ENCODE measurements at places on chromosomes 7 and 10. TPM values are rescaled to one million over a fixed set of nuclear protein-coding genes. Genes with fewer than 3 reads are reported as not detected.

NYAP1 gene
- 0.38 TPM for total RNA-seq

TUBB8 gene
- not detected for total RNA-seq

DNA sequence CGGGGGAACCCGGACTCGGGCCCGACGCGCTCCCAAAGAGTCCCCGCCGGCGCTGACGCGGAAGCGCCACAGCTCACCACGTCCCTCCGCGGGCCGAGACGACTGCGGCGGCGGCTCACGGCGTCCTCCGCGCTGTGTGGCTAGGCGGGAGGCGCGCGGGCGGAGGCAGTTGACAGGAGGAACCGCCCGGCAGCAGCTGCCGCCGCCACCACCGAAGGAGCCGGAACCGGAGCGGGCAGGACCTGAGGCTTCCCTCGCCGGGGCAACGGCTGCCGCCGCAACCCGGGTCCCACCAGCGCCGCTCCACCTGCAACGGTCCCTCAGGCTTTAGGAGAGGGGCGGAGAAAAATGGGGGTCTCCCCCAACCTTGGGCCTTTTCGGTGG lies 334 bp downstream of the ZNF800 start:
- H3K4me1 ChIP-seq = peaks cover 51% of the 10 kb centered on the region
- peak overlapping the region; percentile 62 for H3K4me3 ChIP-seq
- H3K27ac ChIP-seq = peak overlapping the region; percentile 90
- DNase-seq = peak; percentile 80

DNA sequence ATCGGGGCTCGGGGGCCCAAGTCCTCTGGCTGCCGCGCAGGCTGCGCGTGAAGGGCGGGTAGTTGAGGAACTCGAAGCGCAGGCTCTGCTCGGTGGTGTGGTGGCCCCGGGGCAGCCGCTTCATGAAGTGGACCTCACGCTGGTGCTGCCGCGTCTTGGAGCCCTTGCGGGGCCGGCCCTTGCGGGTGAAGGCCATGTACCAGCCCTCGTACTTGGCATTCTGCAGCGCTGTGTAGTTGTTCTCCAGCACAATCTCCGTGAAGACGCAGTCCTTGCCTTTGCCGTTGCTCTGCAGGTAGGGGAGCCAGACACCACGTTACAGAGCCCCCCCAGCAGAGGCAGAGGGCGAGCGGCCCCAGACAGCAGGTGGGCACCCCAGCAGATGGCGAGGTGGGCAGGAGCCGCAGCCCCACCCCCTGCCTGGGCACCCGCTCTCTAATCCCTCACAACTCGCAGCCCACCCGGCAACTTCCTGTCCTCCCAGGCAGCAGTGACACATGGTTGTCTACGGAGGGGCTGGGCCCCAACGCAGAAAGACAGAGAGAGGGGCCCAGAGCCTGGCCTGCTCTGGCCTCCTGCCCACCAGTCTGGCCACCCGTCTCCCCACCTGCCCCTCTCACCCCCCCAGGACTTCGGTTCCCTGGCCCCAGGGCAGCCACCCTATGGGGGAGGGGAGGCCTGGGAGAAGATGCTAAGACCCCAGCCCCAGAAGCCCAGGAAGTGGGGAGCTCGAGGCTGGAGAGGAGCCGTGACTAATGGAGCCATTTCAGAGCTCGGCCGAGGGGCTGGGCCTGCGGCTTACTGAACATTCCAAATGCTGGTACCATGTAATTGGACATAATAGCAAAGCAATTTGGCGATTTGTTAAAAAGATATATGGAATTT lies 5.3 kb downstream of the FGF8 start:
- peaks cover 14% of the 10 kb centered on the region for H3K4me1 ChIP-seq
- DNase-seq = no peak
- H3K4me3 ChIP-seq = no peak overlapping the region
- H3K27ac ChIP-seq = no peak overlapping the region

DNA sequence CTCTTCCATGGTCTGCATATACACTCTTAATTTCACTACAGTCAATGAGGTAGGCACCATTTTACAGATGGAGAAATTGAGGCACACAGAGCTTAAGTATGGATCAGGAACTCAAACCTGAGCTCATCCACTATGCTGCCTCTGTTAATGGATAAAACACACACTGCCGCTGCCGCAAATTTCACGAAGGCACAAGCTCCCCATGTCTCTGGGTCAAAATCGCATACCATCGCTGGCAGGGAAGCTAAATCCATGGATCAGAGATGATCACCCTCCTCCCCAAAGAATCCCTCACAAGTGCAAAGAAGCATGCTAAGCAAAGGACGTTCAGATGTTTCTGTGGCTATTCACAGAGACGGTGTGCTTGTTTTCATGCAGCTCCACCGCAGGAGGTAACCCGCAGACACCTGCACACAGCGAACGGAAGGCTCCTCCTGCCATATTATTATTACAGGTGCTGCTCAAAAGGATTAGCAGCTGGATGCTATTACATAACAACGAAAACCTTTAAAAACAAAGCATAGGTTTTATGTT lies 109.3 kb downstream of the UBE2H start:
- no peaks in the 10 kb centered on the region for H3K36me3 ChIP-seq
- no peak overlapping the region for H3K4me3 ChIP-seq
- H3K27ac ChIP-seq = no peak overlapping the region
- no peak for DNase-seq
- peaks cover 51% of the 10 kb centered on the region for H3K4me1 ChIP-seq

DNA sequence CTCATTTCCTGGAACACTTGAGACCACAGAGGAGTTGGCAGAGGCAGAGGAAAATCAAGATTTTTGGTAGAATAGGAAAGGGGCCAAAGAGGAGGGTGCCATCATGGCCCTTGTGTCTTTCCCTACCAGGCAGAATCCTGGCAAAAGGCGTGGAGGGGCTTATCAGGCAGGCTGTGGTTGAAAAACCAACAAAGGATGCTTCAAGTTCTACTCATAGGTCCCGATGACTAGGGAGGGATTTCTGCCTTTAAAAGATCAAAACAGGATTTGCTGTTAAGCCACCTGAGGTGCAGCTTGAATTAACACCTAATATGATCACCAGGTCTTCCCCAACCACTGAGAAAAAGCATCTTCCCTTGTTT lies 45.7 kb downstream of the BPGM start:
- H3K27ac ChIP-seq = no peak overlapping the region
- H3K27me3 ChIP-seq = no peaks in the 10 kb centered on the region
- H3K4me3 ChIP-seq = no peak overlapping the region
- H3K36me3 ChIP-seq = no peaks in the 10 kb centered on the region

DNA sequence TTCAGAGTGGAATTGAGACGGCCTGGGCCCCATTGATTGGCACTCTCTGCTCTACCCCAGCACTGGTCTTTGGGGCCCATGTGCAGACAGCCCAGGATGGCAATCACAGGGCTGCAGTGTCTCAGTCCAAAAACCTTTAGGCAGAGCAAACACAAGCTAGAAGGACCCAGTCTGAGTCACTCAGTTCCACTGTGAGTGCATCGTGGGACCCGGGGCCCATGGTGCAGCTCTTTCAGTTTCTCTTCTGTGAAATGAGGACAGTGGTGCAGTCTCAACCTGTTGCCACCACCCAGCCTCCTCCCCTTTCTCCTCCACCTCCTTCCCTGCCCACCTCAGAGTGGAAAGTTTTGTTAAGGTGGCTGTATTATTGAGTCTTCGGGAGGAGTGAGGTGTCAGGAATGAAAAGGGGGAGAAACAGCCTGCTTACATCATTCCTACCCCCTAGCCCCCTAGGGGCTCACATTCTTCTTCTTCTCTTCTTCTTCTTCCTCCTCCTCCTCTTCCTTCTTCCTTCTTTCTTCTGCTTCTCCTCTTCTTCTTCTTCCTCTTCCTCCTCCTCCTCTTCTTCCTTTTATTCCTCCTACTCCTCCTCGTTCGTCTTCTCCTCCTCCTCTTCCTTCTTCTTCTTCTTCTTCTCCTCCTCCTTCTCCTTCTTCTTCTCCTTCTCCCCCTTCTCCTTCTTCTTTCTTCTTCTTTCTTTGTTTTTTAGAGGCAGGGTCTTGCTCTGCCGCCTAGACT lies 19.5 kb upstream of the CARD11 start:
- H3K27ac ChIP-seq = peak overlapping the region; percentile 48
- H3K27me3 ChIP-seq = no peaks in the 10 kb centered on the region
- H3K4me3 ChIP-seq = peak overlapping the region; percentile 30

DNA sequence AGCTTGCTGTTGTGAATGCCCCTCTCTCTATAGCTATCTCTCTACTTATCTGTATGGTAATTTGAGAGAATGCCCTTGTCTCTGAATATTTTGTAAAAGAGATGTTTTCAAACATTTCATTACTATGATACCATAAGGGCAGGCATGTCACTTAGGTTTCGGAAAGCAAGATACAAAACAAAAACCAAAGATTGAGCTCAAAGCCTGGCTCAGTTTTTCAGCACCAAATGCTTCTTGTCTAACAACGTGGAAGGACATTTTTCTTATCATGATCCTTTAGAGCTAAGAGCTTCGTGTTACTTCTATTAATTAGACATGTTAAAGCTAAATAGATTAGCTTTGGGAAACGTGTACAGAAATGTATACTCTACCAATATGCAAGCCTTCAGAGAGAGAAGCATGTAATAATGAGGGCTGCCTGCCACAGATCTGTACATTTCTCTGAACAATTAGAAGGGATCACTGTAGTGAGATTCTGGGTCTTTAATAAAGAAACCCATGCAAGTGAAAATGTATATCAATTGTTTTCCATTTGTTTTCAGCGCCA lies 148.9 kb downstream of the ARID5B start:
- peak overlapping the region; percentile 87 for H3K27ac ChIP-seq
- H3K4me3 ChIP-seq = peak overlapping the region; percentile 69
- no peaks in the 10 kb centered on the region for H3K27me3 ChIP-seq
- peaks cover 10% of the 10 kb centered on the region for H3K36me3 ChIP-seq

- no peak overlapping the region for H3K27ac ChIP-seq
- DNase-seq = no peak
- H3K27me3 ChIP-seq = no peaks in the 10 kb centered on the region
- no peaks in the 10 kb centered on the region for H3K4me1 ChIP-seq
- no peaks in the 10 kb centered on the region for H3K36me3 ChIP-seq
- no peak overlapping the region for H3K4me3 ChIP-seq
Observed at GRCh38 chr10:85151506-85151905, 823.1 kb downstream of the CCSER2 start.

DNA sequence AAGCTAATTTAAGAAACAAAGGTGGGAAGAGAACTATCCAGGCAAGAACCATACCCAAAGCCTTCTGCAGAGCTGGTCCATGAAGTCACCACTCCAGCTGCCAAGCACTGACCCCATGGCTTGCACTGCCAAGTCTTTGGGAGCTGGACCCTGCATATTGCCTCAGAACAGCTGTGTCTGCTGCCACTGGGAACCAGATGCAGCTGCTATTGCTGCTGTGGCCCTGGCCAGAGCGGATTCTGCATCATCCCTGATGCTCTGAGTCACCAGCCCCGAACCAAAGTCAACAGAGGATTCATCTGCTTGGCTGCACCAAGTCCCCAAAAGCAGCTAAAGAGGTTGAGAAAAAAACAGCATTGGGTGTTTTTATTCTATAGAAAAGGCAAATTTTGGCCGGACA lies 39.2 kb upstream of the GSAP start:
- DNase-seq = no peak
- H3K36me3 ChIP-seq = no peaks in the 10 kb centered on the region
- H3K4me1 ChIP-seq = no peaks in the 10 kb centered on the region
- no peak overlapping the region for H3K27ac ChIP-seq
